ENCODE measurements at places on chromosomes 3 and 15. TPM values are rescaled to one million over a fixed set of nuclear protein-coding genes. Genes with fewer than 3 reads are reported as not detected.

DNA sequence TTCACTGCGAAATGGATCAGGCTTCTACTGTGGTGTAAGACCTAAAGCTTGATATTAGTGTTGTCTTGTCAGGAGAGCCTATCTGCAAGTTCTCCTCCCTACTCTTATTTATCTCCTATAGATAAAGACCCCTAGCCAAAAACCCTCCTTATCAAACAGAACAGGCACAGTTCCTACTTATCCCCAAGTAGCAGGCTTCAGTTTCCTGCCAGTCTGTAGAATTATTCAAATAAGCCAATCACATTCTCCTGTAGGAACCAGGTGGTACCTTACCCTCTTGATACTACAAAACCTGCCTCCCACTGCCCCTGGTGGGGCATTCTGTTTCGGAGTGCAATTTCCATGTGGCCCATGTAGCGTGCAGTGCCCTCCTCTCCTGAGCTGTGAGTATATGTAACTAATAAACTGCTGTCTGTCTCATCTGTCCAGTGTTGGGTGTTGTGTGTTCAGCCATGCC is 28.7 kb downstream of the HDGFL3 start:
- 0 out of 3 replicates have a peak, but pooled peaks cover 2% of the 10 kb centered on the region for H3K36me3 ChIP-seq
- no peak overlapping the region for H3K27ac ChIP-seq
- no peak for DNase-seq
- no peak overlapping the region for H3K4me3 ChIP-seq

DNA sequence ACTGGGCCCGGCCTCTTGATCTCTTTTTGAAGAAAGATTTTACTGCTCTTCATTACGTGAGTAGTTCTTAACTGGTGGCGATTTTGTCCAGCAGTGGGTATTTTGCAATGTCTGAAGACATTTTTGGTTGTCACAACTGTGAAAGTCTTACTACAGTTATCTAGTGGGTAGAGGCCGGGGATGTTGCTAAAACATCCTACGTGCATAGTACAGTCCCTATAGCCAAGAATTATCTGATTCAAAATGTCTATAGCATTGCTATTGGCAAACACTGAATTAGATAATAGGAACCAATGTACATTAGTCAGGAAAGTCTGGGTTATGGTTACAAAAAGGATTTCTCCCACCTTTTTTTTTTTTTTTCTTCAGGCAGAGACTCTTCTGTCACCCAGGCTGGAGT is 38.1 kb downstream of the FOXL2 start:
- no peaks in the 10 kb centered on the region for H3K4me1 ChIP-seq
- no peaks in the 10 kb centered on the region for H3K36me3 ChIP-seq
- no peaks in the 10 kb centered on the region for H3K27me3 ChIP-seq
- DNase-seq: no peak
- no peak overlapping the region for H3K27ac ChIP-seq

DNA sequence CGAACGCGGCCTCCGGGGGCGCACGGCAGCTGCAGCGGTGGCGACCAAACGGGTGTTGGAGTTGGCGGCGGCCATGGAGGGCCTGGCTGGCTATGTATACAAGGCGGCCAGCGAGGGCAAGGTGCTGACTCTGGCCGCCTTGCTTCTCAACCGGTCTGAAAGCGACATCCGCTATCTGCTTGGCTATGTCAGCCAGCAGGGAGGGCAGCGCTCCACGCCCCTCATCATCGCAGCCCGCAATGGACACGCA is 725 bp downstream of the FEM1B start:
- DNase-seq: peak; percentile 66
- H3K36me3 ChIP-seq: peaks cover under 1% of the 10 kb centered on the region
- H3K4me3 ChIP-seq: peak overlapping the region; percentile 97
- H3K27ac ChIP-seq: peak overlapping the region; percentile 86
- peaks cover 4% of the 10 kb centered on the region for H3K4me1 ChIP-seq

DNA sequence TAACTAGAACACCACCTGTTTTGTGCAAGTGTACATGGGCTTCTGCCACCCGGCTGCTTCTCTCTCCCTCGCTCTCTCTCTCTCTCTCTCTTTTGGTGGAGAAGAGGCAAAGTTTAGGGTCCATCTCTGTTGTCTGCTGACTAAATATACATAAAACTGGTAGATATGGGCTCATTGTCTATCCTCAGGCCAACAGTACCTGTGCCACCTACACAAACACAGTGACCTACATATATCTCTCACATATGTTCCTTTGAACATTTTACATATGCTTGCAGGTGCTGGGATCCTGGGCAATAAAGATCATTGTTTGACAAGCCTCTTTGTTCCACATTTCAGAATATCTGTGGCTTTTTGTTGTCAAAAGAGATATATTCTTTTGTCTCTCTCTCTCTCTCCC is 256.3 kb upstream of the KCNH8 start:
- H3K27me3 ChIP-seq: no peaks in the 10 kb centered on the region
- no peak overlapping the region for H3K27ac ChIP-seq
- no peaks in the 10 kb centered on the region for H3K36me3 ChIP-seq
- no peaks in the 10 kb centered on the region for H3K4me1 ChIP-seq
- no peak for DNase-seq

- no peak overlapping the region for H3K4me3 ChIP-seq
- H3K4me1 ChIP-seq: no peaks in the 10 kb centered on the region
- H3K27me3 ChIP-seq: no peaks in the 10 kb centered on the region
- no peaks in the 10 kb centered on the region for H3K36me3 ChIP-seq
- DNase-seq: no peak
These were observed 752.0 kb upstream of the GRM7 start for GRCh38 chr3:6108957-6109356.

Gene CD80
- total RNA-seq: not detected

Measured in H9 (cell line).